Bronchial epithelial cell (primary cell): ENCODE measurements at places on chromosomes 4 and X.
A peak's percentile ranks its signal among the peaks of the same experiment; 100 is the strongest.

GRCh38 chr4:41451961-41452360 is 86.0 kb upstream of the LIMCH1 start:
- DNase-seq: no peak

- DNase-seq: peak; percentile 22
These were observed 358.4 kb upstream of the MAGEB16 start for GRCh38 chrX:35439692-35440091.

DNA sequence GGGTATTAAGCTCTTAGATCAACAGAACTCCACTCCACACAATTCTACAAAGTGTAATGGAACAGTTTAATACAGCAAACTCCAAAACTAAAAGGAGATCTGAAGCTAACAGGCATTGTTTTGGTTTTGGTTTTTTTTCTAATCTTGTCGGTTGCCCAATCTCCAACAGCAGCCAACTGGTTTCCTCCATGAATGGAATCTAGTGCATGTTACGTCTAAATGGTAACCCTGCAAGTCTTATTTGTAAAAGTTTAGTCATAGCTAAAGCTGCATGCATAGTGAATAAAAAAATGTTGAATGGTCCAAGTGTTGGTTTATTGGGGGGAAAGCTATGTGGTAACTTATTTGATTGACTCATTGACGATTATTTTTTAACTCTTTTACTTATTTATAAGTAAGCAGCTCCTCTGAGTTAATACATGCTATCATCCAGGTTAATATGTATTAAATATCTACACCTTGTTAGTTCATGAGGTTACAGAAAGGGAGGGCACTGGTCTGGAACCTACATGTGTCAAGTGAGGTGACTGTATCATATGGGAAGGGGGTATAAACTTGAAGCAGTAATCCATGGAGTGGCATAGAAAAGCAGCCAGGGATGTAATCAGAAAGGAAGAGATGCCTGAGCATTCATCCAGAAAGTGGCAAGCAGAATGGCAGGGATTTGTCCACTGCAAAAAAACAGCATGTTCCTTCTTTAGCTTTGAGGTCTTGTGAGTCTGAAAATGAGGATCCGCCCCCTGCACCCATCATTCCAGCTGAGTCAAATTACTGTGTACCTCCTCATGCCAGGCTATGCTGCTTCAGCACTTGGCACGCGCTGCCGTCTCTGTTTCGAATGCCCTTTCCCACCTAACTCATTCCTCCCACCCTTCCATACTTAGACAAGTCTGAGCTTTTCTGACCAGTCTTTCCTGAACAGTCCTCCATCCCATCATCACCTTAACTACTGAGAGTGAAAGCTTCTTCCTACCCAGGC is 81.7 kb downstream of the PDGFC start:
- DNase-seq: peak; percentile 68

DNA sequence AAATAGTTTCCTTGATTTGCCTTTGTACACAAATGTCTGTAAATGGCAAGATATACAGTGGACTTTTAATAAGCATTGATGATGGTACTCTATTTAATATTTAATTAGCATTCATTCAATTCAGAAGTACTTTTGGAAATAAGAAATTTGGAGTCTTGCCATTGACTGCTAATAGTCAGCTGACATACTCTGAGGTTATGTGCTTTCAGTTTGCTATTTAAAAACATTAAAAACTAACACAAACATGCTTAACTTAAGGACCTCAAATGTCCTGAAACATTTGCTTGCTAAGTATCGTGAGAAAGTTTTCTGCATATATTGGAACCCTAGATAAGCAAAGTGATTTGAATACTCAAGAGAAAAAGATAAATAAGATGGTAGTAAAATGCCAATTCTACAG is 64.6 kb downstream of the REELD1 start:
- DNase-seq: no peak

DNA sequence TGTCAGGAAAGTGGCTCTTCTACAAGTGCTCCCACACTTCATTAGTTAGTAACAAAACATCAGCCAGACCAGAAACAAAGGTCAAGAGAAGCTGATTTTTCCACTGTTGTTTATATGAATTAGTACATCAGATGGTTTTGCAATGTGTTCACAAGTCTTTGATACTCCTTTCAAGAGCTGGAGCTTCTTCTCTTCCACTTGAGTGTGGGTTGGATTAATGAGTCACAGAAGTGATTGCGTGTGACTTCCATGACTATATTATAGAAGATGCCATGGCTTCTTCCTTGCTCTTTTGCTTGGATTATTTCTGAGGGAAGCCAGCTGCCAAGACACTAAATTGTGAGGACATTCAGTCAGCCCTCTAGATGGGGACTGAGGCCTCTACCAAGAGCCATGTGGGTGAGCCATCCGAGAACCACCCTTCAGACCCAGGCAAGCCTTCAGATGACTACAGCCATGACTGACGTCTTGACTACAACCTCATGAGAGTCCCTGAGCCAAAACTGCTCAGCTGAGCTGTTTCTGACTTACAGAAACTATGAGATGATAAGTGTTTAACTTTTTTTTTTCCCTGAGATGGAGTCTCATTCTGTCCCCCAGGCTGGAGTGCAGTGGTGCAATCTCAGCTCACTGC is 18.1 kb downstream of the SOWAHB start:
- peak; percentile 49 for DNase-seq

GRCh38 chr4:123564758-123565346 is 168.3 kb downstream of the SPRY1 start:
- peak; percentile 74 for DNase-seq

- peak; percentile 42 for DNase-seq
These were observed 140.4 kb downstream of the MID1IP1 start for GRCh38 chrX:38941675-38942074.

GRCh38 chrX:13334491-13334890 is 14.6 kb upstream of the ATXN3L start:
- DNase-seq: no peak

GRCh38 chr4:5708449-5709206 is at the start of gene EVC2:
Gene EVC2 (minus strand): TSS chr4:5708559. CDS start chr4:5708513, 46 bp downstream.
- DNase-seq: peak; percentile 24
